ENCODE measurements at places on chromosomes 13 and 19.

DNA sequence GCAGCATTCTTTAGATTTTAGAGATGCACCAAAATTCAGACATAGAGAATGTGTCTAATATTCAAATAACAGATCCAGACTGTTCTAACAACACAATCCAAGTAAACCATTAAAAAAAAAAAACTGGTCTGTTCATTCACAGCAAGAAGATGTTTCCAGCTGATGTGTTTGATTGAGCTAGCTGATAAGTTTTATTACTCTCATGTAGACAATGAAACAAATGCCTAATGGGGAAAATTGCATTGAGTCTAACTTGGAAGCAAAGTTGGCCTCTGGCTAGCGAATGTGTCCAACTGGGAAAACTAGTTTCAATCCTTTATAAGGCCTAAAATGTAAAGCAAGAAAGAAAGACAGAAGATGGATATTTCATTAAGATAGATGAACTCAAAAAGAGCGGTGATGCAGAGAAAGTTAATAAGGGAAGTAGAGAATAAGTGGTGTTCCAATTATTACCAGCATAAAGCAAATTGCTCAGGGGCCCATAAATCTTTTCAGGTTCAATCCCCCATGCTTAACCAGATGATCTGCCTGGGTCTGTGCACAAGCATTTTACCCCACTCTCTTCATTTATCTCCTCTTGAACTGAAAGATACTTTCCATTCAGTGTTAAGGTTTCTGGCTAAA lies 54.2 kb downstream of the PCDH9 start:
- DNase-seq = no peak

GRCh38 chr19:39937094-39937720 lies 2.8 kb upstream of the FCGBP start:
- DNase-seq = no peak

GRCh38 chr19:15432629-15433518 lies 14.1 kb upstream of the AKAP8L start:
- peak; percentile 80 for DNase-seq

GRCh38 chr19:39998501-39998900 lies 1.6 kb downstream of the ZNF546 start:
- DNase-seq = no peak

- no peak for DNase-seq
Observed at GRCh38 chr13:30034458-30034795, 184.0 kb upstream of the UBL3 start.

DNA sequence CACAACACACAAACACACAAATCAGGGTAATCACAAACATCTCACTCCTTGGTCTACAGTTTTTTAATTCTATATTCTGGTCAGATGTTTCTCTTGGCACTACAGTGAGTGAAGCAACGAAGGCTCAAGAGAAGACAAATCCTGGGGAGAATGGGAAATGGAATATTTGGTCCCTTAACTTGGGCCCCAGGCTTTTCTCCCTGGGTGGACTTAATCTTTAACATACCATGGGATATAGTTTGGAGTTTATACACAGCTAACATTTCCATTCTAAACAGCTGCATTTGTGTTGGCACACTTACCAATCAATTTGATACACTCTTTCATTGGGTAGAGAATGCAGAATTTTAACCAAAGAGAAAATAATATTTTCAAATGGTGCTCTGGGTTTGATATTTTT lies 1132.6 kb upstream of the SLC10A2 start:
- DNase-seq = no peak

GRCh38 chr19:47230054-47230920 lies 712 bp downstream of the BBC3 start:
- no peak for DNase-seq

DNA sequence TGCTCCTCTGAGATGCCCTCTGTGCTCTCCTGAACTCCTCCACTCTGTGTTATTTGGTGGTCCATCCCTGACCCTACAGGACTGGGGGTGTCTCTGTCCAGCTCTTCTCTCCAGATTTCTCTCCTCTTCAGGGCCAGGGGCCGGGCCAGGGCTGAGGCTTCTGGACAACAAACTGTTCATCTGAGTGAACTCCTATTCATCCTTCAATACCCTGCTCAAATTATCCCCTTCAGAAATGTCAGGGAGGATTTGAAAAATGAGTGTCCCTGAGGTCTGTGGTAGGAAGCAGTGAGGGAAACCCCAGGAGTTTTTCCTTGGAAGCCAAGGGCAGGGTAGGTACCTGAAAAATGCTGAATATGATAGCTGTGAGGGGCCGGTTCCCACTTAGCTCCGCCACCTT lies 7.6 kb downstream of the PDE4C start:
- DNase-seq = no peak

DNA sequence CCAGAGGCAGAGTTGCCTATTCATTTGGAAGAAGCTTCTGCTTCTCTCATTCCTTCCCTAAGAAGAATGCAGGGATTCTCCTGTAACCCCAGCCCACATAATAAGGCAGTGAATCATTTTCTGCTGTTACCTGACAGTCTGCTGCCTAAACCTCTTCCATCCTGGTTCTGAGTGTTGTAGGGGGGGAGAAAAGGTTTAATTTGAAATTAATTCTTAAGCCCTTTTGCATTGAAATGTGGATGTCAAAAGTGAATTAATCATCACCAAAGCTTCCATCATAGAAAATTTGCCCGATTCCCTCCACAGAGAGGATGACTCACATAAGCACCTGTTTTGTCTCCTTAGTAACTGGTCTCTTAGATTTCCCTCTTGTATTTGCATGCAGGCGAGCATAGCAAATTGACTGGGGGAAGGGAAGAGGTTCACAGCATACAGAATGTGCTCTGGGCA lies 146.7 kb upstream of the FNDC3A start:
- no peak for DNase-seq

DNA sequence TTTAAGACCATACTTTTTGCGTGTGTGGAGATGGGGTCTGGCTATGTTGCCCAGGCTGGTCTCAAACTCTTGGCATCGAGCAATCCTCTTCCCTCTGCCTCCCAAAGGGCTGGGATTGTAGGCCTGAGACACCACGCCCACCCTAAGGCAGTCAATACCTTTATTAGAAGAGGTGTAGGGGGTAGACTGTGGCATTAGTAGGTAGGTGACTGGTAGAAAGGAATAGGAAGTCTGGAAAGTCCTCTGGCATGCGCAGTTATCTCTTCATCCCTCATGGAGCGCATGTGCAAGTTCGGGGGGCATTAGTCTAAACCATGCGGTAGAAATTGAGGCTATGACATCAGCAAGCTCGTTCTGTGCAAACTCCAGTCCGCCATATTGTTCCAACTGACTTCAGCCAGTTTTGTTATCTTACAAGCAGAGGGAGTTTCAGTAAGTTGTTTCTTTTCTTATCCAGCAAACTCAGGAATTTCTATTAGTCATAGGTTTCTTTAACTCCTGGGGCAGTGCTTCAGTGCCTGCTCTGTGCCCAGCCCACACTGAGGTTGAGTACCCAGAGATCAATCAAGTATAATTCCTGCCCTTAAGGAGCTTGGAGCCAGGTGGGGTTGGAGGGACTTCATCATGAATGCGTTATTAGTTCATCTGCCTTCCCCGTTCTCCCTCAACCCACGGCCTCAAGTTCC lies 7.3 kb upstream of the RANBP3 start:
- DNase-seq = no peak

DNA sequence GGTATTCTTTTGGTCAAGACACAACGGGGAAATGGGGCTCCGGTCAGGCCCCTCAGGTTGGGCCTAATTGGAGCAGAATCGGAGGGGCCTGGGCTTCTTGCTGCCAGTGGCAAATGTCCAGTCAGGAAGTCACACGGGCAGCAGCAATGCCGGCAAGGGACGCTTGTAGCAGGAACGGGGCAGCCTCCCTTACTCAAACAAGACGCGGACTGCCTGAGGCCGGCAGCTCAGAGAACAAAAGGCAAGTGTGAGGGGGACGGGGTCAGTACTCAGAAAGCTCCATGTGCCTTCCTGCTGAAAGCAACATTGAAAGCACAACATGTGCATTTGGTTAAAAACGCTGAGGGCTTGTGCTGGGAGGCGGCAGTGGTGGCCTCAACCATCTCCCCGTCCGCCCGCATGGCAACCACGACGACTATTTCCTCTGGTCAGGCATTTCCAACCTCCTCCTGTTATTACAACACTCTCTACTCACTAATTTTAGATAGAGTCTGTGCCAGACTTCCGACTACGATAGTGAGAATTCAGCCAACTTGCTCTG lies 20.5 kb upstream of the RASA3 start:
- no peak for DNase-seq

DNA sequence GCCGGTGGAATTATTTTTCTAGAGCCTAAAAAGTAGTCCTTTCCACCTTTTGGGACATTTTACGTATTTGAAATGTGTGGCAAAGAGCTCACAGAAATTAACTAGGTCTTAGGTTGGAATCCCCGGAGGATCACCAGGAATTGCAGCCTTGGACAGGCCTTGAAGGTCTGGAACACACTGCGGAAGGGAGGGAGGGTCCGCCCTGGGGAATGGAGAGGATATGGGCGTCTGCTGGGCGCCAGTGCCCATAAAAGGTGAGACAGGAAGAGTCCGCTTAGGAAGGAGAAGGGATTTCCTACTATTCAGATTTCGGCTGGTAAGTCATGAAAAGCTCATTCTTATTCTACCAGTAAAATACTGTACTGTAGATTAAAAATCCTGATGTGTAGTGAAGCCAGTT lies 111.9 kb downstream of the COL4A2 start:
- DNase-seq = no peak

DNA sequence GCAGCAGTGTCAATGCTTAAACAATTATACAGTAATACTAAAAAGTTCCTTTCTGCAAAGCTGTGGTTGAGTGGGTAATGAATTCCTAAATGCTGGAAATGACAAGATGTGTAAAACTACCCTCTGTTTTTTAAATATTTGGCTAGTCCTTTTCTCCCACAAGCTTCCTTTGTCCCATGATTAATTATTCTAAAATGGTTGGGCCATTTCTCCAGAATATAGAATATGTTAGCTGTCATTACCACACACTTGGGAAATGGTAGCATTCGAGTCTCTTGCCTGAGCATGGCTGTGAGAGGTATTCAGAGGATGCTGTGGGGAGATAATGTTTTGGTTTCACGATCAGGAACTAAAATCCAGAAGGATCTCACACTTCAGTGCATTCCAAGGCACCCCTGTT lies 1185.8 kb downstream of the UQCRFS1 start:
- no peak for DNase-seq

DNA sequence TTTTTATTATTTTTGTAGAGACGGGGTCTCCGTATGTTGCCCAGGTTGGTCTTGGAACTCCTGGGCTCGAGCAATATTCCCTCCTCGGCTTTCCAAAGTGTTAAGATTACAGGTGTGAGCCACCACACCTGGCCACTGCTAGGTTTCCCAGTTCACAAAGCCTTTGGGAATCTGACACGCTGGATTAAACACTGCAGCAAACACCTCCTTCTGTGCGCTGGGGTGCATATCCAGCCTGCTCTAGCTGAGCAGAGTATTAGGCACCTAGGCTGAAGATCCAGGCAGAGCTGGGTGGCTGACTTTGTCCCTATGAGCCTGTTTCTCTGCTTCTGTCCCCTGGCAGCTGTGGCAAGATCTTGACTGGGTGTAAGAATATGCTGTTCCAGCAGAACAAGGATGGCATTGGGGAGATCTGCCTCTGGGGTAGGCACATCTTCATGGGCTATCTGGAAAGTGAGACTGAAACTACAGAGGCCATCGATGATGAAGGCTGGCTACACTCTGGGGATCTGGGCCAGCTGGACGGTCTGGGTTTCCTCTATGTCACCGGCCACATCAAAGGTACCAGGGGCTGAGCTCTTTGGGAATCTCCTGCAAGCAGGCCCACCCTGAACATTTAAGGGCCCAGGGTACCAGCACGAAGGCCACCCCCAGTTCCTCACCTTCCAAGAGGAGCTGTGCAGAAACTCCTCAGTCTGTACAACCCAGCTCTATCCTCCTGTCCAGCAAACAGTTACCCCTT lies 49.8 kb downstream of the ACSBG2 start:
- no peak for DNase-seq

GRCh38 chr13:48782429-48782840 lies 128.7 kb downstream of the CYSLTR2 start:
- DNase-seq = no peak

- no peak for DNase-seq
Observed at GRCh38 chr19:19485161-19485997, 30.0 kb downstream of the TSSK6 start.

- no peak for DNase-seq
Observed at GRCh38 chr19:42512743-42513304, 15.5 kb downstream of the CEACAM1 start.

DNA sequence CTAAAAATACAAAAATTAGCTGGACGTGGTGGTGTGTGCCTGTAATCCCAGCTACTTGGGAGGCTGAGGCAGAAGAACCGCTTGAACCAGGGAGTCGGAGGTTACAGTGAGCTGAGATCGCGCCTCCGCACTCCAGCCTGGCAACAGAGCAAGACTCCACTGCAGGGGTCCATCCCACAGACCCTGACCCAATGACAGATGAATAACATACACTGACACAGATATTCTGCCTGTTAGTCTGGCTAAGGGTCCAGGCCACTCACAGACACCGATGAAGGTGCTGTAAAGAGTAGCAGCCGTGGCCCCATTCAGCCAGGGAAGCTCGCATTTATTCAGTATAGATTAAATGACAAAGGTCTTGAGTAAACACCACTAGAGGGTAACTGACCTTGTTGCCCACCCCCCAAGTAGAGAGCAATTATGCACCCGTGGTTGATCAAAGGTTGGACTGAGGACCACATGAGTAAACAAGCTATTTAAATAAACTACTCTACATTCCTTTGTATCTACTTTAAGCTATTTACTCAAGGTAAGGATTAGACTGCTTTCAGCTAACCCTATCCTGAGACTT lies 8.5 kb upstream of the CRYL1 start:
- no peak for DNase-seq

DNA sequence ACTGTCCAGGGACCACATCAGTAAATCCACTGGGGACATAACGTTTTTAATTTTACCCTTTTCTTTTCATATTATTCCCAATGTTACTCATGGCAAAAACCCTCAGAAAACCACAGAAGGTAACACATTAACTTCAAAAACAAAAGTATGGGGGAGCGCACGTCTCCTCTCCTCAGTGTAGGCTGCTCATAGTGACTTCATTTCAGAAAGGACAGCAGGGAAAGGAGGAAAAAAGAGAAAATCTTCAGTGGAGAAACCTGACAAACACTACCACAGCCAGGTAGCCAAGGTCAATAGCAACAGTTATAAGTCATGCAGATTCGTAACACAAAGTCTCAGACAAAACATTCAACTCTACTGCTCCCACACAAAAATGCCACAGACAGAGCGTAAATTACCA lies 21.4 kb downstream of the DZIP1 start:
- DNase-seq = no peak

GRCh38 chr19:18320865-18321733 lies 1.8 kb downstream of the LSM4 start:
- no peak for DNase-seq

DNA sequence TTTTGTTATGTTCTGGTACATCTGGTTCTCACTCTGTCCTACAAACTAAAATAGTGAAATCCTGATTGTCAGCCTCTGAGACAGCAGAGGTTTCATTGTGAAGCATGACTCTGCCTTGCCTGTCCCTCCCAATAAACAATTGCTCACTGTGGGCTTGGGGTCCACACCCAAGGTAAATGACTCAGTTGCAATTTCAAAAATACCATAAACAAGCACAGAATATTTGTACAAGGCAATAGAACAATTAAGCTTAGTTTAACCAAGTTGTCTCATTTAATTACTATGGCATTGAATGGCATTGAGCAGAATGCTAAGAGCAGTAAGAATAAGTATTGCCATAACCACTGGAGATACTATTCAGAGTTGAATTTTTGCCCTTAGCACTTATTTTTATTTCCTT lies 353.6 kb downstream of the SPRY2 start:
- DNase-seq = no peak
